Aorta (tissue), 5 donors: ENCODE measurements at places on chromosomes 5 and 9. TPM values are rescaled to one million over a fixed set of nuclear protein-coding genes. Genes with fewer than 3 reads are reported as not detected.

INSL4 gene
- not detected for total RNA-seq

GCNT1 gene
- total RNA-seq: 14.4 TPM

LCN12 gene
- 0.71 TPM for total RNA-seq

BTNL3 gene
- total RNA-seq: not detected

SLC46A2 gene
- 0.18 TPM for total RNA-seq

FKTN gene
- 16.9 TPM for total RNA-seq
